T follicular helper cell (primary cell): ENCODE measurements at places on chromosomes 11 and 22.

DNA sequence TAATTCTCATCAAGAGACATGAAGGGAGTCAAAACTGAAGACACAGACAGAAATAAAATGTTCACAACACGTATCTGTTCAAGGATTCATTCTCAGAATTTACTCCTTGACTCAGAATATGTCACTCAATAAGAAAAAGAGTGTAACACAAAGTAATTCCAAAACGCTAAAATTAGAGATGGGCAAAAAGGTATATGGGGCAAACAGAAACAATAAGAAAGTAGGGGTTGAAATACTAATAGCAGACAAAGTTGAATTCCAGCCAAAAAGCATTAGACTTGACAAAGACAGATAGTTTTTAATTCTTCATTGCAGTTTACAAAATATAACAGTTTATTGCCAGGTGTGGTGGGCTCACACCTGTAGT, 26.7 kb downstream of the GNB1L start:
- no peak for DNase-seq

DNA sequence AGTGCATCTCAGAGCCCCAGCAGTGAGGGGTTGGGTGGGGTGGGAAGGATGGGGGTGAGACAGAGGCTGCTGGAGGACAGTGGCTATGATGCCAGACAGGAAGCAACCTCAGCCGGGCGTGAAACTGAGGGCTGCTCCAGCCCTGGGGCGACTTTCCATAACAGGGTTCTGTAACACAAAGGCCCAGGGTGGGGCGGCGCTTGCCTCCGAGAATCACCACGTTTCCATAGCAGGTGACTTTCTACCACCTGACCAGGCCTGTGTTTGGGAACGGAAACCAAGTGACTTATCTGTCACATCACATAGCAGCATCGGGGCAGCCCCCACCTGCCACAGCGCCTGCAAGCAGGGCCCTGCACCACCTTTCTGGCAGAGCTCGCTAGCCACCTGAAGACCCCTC, 85.8 kb downstream of the TRMU start:
- DNase-seq = no peak

DNA sequence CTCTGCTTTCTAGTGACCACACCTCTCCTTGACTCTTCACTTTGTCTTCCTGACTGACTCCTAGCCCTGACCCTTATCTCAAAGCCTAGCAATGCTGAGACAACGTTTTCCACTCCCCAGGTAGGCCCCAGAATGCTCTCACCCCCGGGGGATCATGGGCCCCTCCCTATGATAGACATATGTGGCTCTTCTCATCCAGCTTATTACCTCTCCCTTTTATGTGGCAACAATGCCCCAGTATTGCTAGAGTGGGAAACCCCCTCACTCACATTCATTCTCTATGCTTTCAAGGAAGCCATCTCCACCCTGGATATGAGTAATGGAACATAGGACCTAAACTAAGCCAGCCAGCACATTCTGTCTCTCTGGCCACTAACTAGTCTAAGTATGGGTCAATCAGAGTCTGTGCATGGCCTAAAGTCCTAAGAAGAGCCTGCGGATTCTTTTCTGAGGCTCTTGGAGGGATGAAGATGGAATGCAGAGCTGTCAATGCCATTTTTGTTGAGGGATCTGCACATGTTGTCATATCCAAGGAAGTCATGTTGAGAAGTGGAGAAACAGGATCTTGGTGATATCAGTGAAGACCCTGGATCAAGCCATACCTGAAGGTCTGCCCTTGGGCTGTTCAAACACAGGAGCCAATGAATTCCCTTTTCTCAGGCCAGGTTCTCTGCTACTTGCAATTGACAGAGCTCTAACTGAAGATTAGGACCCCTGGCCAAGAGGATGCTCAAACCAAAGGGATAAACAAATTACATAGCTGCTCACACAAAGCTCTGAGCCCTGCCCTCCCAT, 79.8 kb upstream of the GRK3 start:
- no peak for DNase-seq

- no peak for DNase-seq
These were observed 51.8 kb downstream of the APIP start for GRCh38 chr11:34864424-34864823.

DNA sequence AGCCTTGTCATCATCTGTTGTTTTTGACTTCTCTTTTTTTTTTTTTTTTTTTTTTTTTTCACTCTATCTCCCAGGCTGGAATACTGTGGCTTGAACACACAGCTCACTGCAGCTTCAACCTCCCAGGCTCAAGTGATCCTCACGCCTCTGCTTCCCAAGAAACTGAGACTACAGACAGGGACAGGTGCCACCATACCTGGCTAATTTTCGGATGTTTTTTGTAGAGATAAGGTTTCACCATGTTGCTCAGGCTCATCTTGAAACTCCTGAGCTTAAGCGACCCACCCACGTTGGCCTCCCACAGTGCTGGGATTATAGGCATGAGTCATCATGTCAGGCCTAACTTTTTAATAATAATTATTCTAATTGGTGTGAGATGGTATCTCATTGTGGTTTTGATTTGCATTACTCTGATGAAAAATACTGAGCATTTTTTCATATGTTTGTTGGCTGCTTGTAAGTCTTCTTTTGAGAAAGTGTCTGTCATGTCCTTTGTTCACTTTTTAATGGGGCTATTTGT, 51.3 kb upstream of the OR9G4 start:
- no peak for DNase-seq

GRCh38 chr11:47106798-47107411, 69.8 kb downstream of the ARFGAP2 start:
- no peak for DNase-seq

DNA sequence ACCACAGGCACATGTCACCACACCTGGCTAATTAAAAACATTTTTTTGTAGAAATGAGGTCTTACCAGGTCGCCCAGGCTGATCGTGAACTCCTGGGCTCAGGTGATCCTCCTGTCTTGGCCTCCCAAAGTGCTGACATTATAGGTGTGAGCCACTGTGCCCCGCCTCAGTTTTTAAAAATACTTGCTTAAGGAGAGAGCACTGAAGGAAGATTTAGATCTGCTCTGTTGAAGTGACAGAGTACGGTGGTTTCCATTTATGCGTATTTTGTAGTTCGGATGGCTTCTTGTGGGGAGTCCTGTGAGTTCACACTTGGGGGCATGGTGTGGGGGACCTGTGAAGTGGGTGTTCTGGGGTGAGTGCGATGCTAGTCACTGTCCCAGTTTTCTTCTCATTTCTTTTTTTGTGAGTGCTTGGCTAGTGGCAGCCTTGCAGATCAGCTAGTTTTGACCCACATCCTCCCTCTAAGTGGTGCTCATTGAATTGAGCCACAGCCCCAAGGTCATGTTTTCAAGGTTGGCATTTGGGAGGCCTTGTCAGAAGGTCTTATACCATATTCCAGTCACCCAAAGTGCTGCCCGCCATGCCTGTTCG, 31.5 kb downstream of the PTPRJ start:
- DNase-seq = peak; percentile 19
